D721Med (cell line): ENCODE measurements at places on chromosomes 4 and X.

GRCh38 chr4:78749972-78750727, 26.0 kb upstream of the BMP2K start:
- DNase-seq = no peak

- DNase-seq = no peak
Measured at GRCh38 chrX:44223150-44223549, 120.3 kb downstream of the EFHC2 start.

DNA sequence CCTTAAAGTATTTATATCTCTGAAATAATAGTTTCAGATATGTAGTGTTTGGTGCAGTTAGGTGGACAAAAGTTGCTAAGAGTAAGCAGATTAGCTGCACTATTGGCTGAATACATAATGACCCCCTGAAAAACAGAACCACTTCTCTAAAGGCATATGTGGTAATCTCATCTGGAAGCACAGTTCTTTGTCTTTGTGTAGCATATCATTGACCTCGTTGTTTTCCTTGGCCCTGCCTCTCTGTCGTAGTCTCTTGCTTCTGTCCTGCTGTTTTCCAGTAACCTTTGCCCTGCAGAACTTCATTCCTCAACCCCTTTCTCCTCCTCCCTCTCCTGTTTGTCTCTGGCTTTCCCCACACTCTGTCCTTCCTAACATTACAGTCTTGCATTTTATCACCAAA, 41.4 kb downstream of the JADE3 start:
- DNase-seq = no peak

GRCh38 chrX:54181202-54181953, 1.7 kb downstream of the FAM120C start:
- no peak for DNase-seq

DNA sequence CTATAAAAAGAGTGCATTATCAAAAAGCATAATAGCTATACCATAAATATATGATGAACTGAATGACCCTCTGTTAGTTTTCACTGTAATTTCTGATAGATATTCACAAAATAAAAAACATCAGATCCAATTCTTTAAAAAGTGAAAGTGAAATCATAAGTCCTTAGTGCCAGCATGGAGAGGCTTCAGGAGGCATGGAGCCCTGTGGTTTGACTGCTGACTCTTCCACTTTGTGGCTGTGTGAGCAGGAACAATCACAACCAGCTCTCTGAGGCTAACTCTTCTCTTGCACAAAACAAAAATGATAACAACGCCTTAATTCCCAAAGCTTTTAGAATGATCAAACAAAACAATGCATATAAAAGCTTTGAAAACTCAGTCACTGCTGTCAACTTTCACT, 1143.9 kb downstream of the PDHA2 start:
- DNase-seq = no peak

DNA sequence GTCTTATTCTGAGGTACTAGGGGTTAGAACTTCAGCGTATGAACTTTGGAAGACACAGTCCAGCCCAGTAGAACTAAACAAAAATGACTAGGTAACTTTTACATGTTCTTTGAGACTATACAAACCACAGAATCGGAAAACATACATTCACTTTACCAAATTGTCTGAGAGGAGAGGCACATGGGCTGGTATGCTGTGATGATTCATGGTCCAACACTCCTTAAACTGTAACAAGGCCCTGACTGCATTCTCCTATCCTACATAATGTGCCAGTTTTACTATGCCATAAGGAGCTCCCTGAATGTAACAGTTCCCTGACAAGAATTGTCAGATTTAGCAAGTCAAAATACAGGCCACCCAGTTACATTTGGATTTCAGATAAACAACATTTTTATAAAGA, 640.0 kb downstream of the RAB28 start:
- DNase-seq = no peak

GRCh38 chr4:138981930-138982390, 33.6 kb upstream of the NOCT start:
- DNase-seq = no peak

DNA sequence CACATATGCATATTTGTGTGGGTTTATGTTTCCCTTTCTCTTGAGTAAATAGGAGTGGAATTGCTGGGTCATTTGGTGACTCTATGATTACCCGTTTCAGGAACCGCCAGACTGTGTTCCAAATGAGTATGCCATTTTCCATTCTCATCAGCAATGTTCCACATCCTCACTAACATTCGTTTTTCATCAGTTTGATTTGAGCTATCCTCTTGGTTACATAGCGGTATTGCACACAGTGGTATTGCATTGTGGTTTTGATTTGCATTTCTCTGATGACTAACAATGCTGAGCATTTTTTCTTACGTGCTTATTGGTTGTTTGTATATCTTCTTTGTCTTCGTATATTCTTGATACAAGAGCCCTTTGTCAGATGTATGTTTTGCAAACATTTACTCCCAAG, 218.0 kb upstream of the AMOT start:
- DNase-seq = no peak

- DNase-seq = no peak
Measured at GRCh38 chrX:10618961-10619360, 1.4 kb downstream of the MID1 start.

GRCh38 chr4:147683188-147683591, 773 bp downstream of the PRMT9 start:
- no peak for DNase-seq

- no peak for DNase-seq
Measured at GRCh38 chr4:46258431-46258830, 131.5 kb downstream of the GABRA2 start.

GRCh38 chrX:22430701-22431100, 158.0 kb downstream of the CBLL2 start:
- no peak for DNase-seq

DNA sequence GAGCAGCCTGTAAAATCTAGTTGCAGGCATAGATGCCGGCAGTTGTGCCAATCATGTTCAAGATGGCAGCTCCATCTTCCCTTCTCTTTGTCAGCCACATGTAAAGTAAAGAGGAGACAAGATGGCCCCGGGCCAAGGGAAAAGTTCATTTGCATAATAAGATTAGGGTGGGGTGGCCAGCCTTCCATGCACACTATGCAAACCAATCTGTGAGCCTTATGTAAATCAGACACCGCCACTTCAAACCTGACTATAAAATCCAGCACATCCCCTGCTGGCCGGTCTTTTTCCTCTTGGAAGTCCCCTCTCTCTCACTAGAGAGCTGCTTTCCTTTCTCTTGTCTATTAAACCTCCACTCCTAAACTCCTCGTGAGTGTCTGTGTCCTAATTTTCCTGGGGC, 78.9 kb upstream of the CBR4 start:
- no peak for DNase-seq

DNA sequence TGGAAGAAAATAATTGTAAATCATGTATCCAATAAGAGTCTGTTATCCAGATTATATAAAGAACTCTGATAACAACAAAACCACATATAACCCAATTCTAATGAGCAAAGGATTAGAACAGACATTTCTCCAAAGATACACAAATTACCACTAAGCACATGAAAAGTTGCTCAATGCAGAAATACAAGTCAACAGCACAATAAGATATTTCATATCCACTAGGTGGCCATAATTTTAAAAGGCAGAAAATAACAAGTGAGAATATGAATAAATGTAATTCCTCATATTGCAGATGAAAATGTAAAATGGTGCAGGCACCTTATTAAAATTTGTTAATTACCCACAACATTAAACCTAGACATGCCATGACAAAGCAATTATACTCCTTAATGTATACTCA, 73.9 kb upstream of the ZCCHC13 start:
- DNase-seq = no peak

DNA sequence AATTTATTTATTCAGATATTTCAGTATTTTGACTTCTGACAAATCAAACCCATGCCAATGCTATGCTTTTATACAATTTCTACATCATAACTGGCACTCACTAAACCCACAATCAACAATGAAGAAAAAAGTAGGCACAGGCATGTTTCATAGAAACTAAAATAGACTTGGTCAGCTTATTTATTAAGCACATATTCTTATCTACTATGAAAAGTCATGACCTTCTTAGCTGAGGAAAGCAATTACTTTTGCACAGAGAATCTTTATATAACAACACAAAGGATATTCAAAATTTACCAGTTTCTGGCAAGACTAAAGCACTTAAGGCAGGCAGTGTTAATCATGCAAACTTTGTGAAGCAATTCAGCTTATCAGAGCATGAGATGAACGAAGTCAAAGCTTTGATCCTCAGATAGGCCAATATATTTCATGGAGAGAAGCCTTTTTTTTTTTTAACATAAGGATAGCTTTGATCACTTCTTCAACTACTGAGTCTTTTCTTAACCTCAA, 490.6 kb downstream of the INPP4B start:
- DNase-seq = no peak
